ENCODE measurements at places on chromosomes 13 and 19.
A peak's percentile ranks its signal among the peaks of the same experiment; 100 is the strongest.

DNA sequence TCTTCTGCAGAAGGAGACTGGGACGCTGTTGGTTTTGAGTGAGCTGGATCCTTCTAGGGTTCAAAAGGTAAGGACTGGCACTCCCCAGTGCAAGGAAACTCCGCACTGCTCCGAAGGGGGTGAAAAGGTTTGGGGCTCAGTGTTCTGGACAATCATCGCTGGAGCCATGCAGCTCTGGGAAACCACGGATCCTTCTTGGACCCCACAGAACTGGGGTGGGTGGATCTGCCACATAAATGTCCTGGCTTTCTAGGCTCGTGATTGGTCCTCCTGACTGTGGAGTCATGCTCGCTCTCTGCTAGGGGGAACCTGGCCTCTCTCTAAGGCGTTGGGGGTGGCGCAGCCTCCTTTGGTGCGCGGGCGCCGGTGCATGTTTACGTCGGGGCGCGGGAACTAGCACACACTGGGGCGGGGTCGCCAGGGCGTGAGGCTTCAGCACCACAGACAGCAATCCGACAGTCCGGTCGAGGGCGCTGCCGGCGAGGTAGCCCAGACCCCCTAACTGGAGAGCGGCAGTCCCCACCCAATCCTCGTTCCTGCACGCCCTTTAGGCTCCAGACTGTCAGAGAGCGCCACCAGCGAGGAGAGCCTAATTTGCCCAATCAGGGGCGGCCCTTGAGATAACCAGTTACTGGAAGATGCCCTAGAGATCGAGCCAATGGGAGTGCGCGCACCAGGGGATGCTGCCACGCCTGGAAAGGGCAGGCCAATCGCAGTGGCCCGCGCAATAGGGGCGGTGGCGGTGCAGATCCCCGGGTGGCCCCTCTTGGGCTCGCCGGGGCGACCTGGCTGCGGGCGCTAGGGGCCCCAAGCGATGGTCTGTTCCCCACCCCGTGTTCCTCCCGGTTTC lies 913 bp upstream of the ELAVL3 start:
- DNase-seq, result no peak

- DNase-seq, result no peak
Observed at GRCh38 chr13:49305792-49306425, 58.2 kb downstream of the CDADC1 start.

- DNase-seq, result no peak
Observed at GRCh38 chr13:63902141-63902540, 2486.5 kb upstream of the PCDH20 start.

GRCh38 chr13:101025925-101026324 lies 351.3 kb upstream of the TMTC4 start:
- DNase-seq, result no peak

DNA sequence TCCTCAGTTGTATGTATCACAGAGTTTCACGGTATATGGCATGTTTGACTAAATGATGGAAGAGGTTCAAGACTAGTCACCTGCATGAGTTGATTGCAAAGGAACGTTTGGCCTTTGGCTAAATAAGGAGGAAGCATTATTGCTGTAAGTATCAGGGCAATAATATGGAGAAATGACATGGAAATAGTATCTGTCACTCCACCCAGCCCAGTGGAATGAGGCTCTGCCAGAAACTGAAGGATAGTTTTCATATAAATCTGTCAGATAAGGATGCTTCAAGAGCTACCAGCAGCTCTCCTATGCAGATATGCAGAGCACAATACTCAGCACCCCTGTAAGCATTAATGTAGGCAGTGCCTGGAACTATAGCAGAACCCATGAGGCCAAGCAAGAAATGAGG lies 55.7 kb upstream of the DCT start:
- no peak for DNase-seq

- no peak for DNase-seq
Observed at GRCh38 chr19:47786566-47786965, 8.1 kb downstream of the SELENOW start.

GRCh38 chr13:28052945-28053344 lies 47.4 kb downstream of the FLT3 start:
- DNase-seq, result no peak

GRCh38 chr19:52206481-52206880 lies 16.6 kb downstream of the PPP2R1A start:
- DNase-seq, result no peak

DNA sequence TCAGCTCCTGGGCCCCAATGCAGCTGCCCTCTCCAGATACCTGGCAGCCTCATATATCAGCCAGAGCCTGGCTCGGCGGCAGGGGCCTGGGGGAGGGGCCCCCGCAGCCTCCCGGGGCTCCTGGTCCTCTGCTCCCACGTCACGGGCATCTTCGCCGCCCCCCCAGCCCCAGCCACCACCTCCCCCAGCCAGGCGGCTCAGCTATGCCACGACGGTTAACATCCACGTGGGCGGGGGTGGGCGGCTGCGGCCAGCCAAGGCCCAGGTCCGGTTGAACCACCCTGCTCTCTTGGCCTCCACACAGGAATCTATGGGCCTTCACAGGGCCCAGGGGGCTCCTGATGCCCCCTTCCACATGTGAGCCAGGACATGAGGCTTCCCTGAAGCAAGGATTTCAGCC lies 10.8 kb downstream of the RPS16 start:
- no peak for DNase-seq

DNA sequence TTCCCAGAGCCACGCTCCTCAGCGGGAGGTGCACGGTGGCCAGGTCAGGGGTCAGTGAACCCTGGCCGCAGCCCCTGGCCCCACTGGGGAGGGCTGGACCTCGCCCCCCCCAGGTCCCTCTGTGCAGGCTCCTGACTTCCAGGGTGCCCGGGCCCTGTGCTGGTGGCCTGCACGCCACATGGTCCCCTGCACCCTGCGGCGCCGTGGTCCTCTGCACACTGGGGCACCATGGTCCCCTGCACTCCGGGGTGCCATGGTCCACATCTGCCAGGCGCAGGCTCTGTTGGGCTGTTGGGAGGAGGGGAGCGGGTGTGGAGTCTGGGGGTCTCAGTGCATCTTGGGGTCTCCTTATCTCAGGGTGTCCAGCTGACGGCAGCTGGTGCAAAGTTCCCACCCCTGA lies 23.3 kb upstream of the TMEM255B start:
- DNase-seq, result no peak

DNA sequence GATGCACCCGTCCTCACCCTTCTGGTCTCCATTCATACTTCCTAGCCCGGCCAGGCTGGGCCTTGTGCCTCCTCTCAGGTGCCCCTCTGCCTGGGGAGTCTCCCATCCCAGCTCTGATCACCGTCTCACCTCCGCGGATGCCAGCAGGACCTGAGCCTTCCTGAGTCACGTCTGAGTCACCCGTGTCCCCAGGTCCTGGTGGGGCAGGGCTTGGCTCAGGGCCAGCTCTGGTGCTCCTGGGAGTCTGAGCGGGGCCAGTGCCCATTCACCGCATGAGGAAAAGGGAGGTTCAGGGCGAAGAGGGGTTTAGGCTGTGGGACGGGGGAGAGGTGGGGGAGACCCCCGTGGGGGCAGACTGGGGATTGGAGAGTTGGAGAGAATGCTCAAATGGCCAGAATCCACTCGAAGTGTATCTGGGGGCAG lies 593 bp downstream of the ATP8B3 start:
- DNase-seq, result no peak

- DNase-seq, result no peak
Observed at GRCh38 chr13:94968040-94968756, 255.9 kb upstream of the SOX21 start.

DNA sequence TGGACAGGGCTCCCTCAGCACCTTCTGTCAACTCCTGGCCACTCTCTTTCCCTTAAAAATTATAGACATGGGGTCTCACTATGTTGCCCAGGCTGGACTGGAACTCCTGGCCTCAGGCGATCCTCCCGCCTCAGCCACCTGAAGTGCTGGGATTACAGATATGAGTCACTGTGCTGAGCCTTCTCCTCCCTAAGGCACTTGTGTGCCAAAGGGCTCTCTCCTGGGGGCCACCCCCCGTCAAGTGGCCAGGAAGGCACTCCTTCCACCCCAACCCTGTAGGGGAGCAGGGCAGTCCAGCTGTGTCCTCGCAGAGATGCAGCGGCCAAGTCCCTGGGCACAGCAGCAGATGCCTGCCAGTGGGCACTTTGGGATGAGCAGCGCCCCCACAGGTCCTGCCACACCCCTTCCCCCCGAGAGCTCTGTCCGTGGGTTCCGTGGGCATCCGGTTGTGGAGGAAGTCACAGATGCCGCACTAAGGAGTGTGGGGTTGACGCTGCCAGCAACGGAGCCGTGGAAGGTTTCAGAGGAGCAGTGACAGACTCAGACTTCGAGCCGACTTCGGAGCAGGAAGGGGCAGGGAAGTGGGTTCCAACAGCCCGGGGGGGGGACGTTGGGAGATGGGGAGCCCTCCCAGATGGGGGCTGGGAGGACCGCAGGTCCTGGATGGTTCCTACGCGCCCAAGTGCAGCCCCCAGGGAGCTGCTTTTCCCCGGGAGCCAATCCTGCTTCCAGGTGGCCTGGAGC lies 3.3 kb upstream of the UQCR11 start:
- DNase-seq, result no peak

DNA sequence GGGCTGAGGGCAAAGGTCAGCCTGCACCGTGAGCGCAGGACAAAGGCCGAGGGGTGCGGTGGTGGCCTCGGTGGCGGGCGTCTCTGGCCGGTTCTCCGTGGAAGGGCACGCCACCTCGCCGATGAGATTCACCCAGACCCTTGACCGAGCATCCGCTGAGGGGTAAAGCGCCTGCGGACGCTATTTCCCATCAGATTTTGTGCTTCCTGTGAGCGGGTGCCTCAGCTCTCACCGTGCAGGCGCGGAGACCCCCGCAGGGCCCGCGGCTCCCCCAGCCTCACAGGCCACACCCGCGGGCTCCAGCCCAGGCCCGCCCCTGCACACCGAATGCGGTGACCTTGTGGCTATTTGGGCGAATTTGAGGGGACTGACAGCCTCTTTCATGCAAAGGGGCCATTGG lies 348.0 kb downstream of the TEX29 start:
- no peak for DNase-seq

- no peak for DNase-seq
Observed at GRCh38 chr19:44623626-44624025, 10.3 kb downstream of the IGSF23 start.

DNA sequence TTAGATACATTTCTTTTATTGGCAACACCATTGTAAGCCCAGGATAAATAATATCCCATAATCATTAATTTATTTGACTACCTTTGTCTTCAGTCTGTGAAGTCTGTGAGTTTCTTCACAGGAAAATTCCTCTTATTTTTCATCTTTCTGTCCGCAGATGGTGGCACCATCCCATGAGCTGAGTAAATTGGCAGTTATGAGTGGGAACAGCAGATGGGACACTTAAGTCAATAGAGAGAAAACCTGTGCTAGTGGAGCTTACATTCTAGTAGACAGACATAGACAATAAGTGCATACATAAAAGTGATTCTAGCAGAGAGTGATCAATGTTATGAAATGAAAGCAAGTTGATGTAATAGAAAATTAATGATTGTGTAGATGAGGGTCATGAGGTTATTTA lies 638.2 kb upstream of the MIR17HG start:
- DNase-seq, result no peak

GRCh38 chr19:41531438-41532311 lies 44.3 kb upstream of the CEACAM21 start:
- DNase-seq, result no peak

DNA sequence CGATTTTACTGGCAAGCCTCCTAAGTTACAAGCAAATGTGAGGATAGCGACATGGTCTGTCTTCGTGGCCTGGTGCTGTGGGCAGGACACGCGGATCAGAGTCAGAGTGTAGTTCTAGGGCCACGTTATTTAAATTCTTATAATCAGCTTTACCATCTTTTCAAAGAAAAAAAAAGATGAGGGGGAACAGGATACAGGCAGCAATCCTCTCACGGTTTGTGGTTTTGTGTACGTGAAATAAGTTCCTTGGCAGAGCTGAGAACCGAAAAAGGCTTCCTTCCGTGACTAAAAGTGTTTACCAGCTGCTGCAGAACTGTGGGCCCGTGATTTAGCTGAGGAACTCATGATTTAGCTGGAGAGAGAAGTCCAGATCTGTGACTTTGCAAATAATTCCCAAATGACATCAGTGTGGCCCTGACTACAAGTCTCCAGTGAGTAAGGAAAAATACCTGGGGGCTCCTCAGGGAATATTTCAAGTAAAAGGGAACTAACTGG lies 27.2 kb downstream of the RCBTB2 start:
- no peak for DNase-seq

DNA sequence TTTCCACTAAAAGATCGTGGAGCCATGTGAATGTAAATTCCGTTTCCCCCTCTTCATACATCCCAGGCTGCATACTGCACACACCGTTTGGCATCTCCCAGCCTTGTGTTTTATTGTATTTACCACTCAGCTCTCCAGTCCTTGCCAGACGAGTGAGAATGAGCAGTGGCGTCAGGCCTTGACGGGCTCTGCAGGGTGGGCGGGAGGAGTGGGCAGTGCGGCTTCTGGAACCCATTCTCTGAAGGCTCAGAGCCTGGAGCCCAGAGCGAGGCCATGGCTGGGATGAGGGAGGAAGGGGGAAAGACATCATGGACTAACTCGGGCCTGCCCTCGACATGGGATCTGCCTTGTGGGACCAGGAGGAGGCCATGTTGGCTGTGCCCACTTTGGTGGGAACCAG lies 25.1 kb downstream of the BICRA start:
- DNase-seq, result no peak

GRCh38 chr13:98370806-98371515 lies 193.9 kb upstream of the RNF113B start:
- DNase-seq, result no peak

- DNase-seq, result peak; percentile 55
Observed at GRCh38 chr19:43784981-43785808, 4.4 kb upstream of the KCNN4 start.

- no peak for DNase-seq
Observed at GRCh38 chr13:26558074-26558805, 757 bp downstream of the WASF3 start.

- DNase-seq, result no peak
Observed at GRCh38 chr13:62046512-62046911, 630.9 kb upstream of the PCDH20 start.

DNA sequence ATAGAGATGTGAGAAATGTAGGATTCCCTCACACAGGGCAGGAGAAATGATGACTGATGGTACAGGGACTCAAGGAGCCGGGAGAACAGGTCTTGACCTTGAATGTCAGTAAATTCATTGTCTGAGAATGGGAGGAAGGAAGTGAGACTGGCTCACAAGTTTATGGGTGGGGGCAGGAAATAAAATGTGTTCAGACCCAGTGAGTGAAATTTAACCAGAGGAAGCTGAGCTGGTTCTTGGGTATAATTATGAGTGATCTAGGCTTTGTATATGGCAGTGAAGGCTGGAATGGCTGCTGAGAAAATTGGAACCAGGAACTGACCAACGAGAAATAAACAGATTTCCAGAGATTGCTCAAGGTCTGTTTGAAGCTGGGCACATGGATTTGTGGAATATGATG lies 6.3 kb upstream of the IGSF23 start:
- no peak for DNase-seq

GRCh38 chr13:65540175-65540574 lies 1690.0 kb downstream of the PCDH9 start:
- no peak for DNase-seq

DNA sequence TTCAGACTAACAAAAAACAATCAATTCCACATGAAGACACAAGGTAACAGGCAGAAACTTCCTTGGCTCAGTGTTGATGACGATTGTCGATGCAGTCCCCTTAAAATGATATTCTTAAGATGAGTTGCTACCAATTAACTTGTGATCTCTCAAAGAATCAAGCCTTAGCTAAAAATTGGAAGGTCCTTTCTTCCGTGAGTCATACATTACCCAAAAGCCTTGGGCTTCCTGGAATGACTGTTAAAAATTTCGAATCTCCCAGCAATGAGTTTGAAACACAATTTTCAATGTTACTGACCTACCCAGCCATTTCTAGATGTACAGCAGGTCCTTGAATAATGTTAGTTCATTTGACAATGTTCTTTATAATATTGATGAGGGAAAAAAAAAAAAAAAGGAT lies 28.0 kb upstream of the RB1 start:
- DNase-seq, result no peak

GRCh38 chr19:16442386-16443276 lies 29.1 kb downstream of the EPS15L1 start:
- no peak for DNase-seq

Data from iPS DF 6.9 (cell line).